Cardiac muscle cell (in vitro differentiated cells and primary cell): ENCODE measurements at places on chromosomes 5 and 9. TPM values are rescaled to one million over a fixed set of nuclear protein-coding genes. Genes with fewer than 3 reads are reported as not detected.

DNA sequence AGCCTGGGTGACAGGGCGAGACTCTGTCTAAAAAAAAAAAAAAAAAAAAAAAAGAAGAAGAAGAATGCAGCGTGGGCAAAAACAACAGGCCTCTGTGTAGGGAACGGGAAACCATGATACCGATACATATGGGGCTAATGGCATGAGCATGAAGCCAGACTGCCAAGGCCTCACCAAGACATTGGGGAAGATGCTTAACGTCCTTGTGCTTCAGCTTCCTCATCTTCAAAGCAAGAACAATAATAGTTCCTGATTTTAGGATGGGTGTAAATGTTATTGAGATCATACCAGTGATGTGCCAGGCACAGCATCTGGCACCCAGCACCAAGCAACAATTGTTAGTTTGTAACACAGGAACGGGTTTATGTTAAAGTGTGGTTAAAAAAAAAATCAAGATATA is 51.4 kb downstream of the NEURL1B start:
- no peak for DNase-seq

DNA sequence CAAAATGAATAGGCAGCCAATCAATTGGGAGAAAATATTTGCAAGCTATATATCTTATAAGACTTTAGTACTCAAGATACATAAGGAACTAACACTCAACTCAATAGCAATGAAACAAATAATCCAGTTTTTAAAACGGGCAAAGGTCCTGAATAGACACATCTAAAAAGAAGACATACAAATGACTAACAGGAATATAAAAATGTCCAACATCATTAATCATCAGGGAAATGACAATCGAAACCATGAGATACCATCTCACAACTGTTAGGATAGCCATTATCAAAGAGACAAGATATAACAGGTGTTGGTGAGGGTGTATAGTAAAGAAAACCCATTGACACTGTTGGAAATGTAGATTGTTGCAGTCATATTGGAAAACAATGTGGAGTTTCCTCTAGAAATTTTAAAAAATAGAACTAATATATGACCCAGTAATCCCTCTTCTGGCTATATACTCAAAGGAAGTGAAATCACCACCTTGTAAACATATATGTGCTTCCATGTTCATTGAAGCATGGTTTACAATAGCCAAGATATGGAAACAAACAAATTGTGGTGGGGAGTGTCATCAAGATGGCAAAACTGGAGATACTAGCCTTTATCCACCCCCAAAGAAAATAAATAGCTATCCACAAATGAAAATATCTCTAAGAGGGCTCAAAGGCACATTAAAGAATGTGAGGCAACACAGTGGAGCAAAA is 13.9 kb upstream of the BTNL3 start:
- DNase-seq, result no peak

- peak; percentile 30 for DNase-seq
Measured at GRCh38 chr9:119533504-119533903, 164.3 kb upstream of the BRINP1 start.

DNA sequence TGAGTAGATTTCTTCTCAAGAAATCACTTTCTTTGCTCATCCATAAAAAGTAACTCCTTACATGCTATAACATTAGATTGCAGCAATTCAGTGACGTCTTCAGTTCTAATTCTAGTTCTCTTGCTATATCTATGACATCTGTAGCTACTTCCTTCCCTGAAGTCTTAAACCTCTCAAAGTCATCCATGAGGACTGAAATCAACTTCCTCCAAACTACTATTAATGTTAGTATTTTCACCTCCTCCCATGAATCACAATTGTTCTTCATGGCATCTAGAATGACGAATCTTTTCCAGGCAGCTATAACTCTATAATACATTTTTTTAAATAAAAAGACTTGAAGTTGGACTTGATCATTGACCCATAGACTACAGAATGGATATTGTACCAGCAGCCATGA is 46.2 kb upstream of the PRRC1 start:
- no peak for DNase-seq

DNA sequence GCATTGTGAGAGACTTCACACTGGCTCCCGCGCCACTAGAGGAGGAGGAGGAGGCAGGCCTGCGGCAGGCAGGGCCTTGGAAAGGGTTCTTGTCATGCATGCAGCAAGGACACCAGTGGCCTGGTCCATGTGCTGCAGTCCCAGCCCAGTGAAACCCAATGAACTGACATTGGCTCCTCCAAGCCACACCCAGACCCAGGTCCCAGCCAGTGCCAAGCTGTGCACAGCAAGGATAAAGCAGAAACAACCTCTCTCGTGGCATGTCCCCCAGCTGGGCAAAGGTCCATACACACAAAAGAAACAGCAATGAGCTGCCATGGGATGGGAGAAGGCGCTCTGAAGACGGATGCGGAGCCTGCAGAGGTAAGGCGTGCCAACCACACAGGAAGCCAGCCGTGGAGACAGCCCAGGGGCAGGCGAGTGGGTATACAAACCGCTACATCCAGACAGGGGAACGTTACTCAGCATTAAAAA is 89.2 kb downstream of the SEMA4D start:
- no peak for DNase-seq

- no peak for DNase-seq
Measured at GRCh38 chr9:129582855-129583254, 38.0 kb downstream of the C9orf50 start.

DNA sequence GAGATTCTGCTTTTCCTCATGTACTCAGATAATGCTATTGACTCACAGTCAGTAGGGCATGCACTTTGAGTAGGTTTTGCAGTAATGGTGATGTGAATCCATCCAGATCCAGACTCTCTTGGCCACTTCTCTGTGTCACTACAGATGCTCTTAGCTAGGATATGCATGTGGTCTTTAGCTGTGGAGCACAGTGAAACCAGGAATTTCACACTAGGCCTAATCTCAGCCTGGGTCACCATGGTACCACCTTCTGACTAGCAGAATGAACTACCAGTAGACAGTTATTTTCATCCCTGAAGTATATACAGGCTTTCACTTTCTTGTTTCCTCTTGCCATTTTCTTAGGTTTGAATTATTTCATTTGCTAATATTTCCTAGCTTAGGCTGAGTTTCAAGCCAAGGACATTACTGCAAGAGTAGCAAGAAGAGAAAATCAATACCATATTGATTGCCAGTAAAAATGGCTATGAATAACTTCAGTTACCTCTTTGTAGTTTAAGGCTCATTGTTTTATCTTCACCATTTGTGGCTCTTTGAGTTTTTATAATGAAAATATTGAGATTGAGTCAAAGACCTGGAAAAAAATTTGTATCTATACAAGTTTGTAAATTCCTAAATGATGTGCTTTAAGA is 28.4 kb upstream of the CSNK1G3 start:
- peak; percentile 18 for DNase-seq

- peak; percentile 13 for DNase-seq
Measured at GRCh38 chr5:158638396-158638795, 461.3 kb downstream of the EBF1 start.

- DNase-seq, result no peak
Measured at GRCh38 chr9:34246453-34246852, 67.6 kb downstream of the UBAP1 start.

- DNase-seq, result peak; percentile 20
Measured at GRCh38 chr5:69492391-69492922, at the start of gene OCLN. Gene OCLN (plus strand): TSS chr5:69492790. CDS start chr5:69504245, 11,455 bp downstream.

- DNase-seq, result no peak
Measured at GRCh38 chr5:3142261-3143027, 391.0 kb upstream of the IRX2 start.

DNA sequence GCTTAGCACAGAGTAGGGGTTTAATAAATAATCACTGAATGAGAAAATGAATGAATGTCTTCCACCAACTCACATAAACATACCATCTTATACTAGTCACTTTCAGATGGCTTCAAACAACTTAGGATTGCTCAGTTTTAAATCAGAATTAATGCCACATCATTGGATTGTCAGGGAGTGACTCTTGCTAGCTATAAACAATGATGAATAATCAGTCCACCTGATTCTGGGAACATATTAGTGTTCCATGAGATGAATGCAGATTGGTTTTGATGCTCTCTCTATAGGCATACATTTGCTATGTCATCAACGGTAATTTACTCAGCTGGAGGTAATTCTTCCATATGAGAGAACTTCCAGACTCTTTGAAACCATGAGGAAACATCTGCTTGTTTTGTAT is 97.4 kb downstream of the CDH9 start:
- no peak for DNase-seq

GRCh38 chr5:74934949-74935751 is 69.0 kb upstream of the FAM169A start:
- peak; percentile 65 for DNase-seq

GRCh38 chr9:81671880-81672280 is 17.5 kb downstream of the TLE1 start:
- peak; percentile 98 for DNase-seq

- no peak for DNase-seq
Measured at GRCh38 chr5:155872629-155873220, 454.2 kb upstream of the SGCD start.

GRCh38 chr5:16593628-16594027 is 23.2 kb downstream of the RETREG1 start:
- DNase-seq, result no peak

DNA sequence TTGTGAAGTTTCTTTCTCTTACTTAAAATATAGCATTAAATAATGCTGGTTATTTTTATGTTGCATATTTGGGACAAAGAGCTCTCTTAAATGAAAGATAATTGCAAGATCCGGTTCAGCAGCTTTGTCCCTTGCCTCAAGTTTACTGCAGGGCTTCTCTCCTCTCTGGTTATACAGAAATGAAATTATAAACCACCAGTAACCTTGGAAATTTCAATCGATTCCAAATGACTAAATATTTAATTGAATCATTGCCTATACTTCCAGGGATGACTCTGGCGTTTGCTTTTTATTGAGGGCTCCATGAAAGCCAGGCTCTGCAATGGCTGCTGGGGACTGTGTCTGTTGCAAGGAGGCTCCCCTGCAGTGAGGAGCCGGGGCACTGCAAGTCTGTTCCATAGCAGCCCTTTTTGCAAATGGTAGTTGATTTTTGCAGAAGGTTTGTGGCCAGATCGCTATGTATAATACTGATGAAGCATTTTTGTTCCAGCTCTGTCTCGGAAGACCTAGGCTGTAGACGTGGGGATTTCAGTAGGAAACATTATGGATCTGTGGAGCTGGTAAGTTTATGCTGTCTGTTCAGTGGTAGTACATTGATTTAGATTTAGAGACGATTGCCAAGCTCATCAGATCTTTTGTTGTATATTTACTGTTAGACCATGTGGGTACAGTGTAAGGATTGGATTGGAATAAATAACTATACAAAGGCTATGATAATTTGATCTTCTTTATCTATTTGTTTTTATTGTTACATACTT is at the start of gene GARNL3:
GARNL3 (plus strand) TSS at position 313 of the 758 bp plus-strand sequence; CDS start at position 417, 104 bp downstream.
- no peak for DNase-seq

GRCh38 chr5:21774281-21774680 is 1078.9 kb downstream of the CDH12 start:
- no peak for DNase-seq

Gene INSL4
- not detected in 2 replicates for polyA plus RNA-seq

Gene HMCN2
- 0.27 and 0.45 TPM in 2 replicates for polyA plus RNA-seq

Gene EHMT1
- polyA plus RNA-seq, result 55.5 and 60.3 TPM in 2 replicates

Gene SLC6A3
- polyA plus RNA-seq, result not detected in 2 replicates

Gene SPOCK1
- polyA plus RNA-seq, result 4.1 and 12.6 TPM in 2 replicates

Gene ADAMTSL1
- polyA plus RNA-seq, result 12.6 and 34.0 TPM in 2 replicates

Gene ITGA1
- 2.1 and 7.3 TPM in 2 replicates for polyA plus RNA-seq

Gene SCGB3A2
- polyA plus RNA-seq, result 0.37 TPM in 1 of 2 replicates, not detected in the other

Gene RASGRF2
- 0.33 and 0.72 TPM in 2 replicates for polyA plus RNA-seq

Gene TMC1
- polyA plus RNA-seq, result not detected in 2 replicates
